ENCODE measurements at places on chromosomes 13 and 19. TPM values are rescaled to one million over a fixed set of nuclear protein-coding genes. Genes with fewer than 3 reads are reported as not detected.

GRCh38 chr13:54185101-54185500 lies 1156.5 kb downstream of the OLFM4 start:
- DNase-seq: no peak

DNA sequence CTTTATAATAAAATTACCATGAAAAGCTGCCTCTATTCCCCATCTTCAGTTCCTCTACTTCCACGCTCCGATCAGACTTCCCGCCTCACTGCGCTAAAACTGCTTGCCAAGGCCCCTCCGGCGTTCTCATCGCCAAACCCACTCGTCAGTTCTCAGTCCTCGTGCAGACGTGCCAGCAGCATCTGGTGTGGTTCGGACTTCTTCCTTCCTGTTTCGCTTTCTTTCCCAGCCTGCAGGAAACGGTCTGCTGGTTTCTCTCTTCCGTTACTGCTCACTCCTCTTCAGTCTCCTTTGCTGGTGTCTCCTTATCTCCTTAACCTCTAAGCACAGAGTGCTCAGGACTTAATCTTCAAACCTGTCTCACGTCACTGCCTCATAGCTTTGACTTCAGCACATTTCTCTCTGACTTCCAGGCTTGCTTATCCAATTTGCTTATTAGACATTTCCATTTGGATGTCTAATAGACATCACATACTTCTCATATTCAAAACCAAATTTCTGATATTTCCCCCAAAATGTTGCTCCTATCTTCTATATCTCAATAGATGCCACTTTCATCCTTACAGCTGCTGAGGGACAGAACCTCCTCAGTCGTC lies 40.3 kb downstream of the RCBTB2 start:
- DNase-seq: peak; percentile 47

DNA sequence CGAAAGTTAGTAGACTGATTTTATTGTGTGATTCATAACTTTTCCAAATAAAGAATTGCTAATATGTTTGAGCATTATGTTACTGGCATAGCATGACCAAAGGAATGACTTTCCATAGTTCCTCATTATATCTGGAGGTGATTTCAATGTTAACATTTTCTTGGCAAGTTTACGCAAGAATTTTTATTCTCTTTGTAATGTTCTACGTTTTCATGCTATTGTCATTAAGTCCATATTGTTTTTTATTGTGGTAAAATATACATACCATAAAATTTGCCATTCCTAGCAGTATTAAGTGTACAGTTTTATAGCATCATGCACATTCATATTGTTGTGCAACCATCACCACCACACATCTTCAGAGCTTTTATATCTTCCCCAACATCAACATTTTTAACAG lies 14.8 kb downstream of the KCTD12 start:
- no peak for DNase-seq

Gene PGLYRP2
- polyA plus RNA-seq: not detected

Gene IGSF23
- not detected for polyA plus RNA-seq

Gene FFAR2
- polyA plus RNA-seq: 0.09 TPM

All from forelimb muscle (tissue), 1 donor.